ENCODE measurements at places on chromosomes 12 and 14. TPM values are rescaled to one million over a fixed set of nuclear protein-coding genes. Genes with fewer than 3 reads are reported as not detected.

Gene SLC17A8
- not detected for total RNA-seq

Gene FBXO21
- 93.6 TPM for total RNA-seq

Gene NEUROD4
- total RNA-seq: not detected

Gene NPFF
- total RNA-seq: not detected

Gene LMO3
- total RNA-seq: 34.1 TPM

Gene PRORP
- total RNA-seq: 14.6 TPM

Gene MYF5
- total RNA-seq: not detected

Gene C1RL
- total RNA-seq: 96.4 TPM

Gene FOXA1
- total RNA-seq: not detected

Gene DNAH10
- 0.24 TPM for total RNA-seq

Gene GAS2L3
- 3.3 TPM for total RNA-seq

Gene GLIPR1L1
- not detected for total RNA-seq

Gene KDM2B
- total RNA-seq: 20.2 TPM

Gene TMEM263
- 86.9 TPM for total RNA-seq

Gene PIP4K2C
- total RNA-seq: 10.4 TPM

Gene TAS2R14
- total RNA-seq: 1.6 TPM

Gene C12orf54
- total RNA-seq: not detected

Gene ADAM20
- 0.25 TPM for total RNA-seq

Gene NGB
- total RNA-seq: not detected

Gene AKAP5
- total RNA-seq: 0.31 TPM

Gene TAC3
- total RNA-seq: not detected

Gene LRTM2
- not detected for total RNA-seq

All from cardiac ventricle fibroblast (primary cell).